Cardiac fibroblast (primary cell): ENCODE measurements at places on chromosomes 2 and 18.

GRCh38 chr2:52639692-52640091 is 1127.9 kb upstream of the CHAC2 start:
- peak; percentile 7 for DNase-seq

GRCh38 chr2:65165558-65165957 is 35.7 kb upstream of the RAB1A start:
- DNase-seq = no peak

- DNase-seq = peak; percentile 82
These were observed 219.6 kb downstream of the ETAA1 start for GRCh38 chr2:67616749-67617148.

DNA sequence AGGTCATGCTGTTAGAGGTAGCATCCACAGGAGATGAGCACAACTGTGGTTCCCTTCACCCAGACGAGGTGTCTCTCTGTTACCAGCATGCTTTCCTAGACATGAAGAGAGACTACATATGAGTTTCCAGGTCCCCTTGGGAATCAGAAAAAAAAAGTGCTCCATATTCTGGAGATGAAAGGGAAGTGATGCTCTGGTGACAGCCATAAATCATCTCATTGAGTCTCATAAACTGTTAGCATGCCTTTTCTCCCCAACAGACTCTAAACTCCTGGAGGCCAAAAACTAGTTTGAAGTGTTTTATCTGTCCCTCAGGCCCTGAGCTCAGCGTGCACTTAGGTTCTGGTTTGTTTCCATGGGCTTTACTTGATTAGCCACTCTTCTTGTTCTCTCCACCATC is 124.6 kb upstream of the CREB1 start:
- no peak for DNase-seq

DNA sequence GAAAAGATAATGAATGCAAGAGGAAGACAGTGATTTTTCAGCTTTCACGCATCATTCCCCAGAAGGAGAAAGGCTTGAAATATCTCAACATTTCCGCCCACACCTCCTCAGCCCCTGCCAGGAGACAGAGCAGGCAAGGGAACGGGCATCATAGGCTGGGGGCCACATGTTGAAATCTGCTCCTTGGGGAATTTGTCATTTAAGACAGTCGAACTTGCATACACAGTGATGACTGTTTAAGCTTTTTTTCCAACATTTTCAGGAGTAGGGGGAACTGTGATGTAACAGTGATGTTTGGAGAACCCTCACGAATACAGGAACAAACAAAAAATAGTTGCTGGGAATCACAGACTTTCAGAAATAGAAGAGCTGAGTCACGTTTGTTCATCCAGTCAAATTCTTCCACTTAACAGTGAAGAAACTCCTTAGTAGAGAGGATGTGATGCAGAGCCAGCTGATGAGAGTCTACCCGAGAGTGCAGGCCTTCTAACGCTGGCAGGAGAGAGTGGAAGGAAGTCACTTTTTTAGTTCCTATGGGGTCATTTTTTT is 266.8 kb downstream of the ALPK2 start:
- DNase-seq = peak; percentile 95

GRCh38 chr18:55186588-55186987 is 227.3 kb upstream of the CCDC68 start:
- DNase-seq = no peak
